ENCODE measurements at places on chromosomes 6 and 20. TPM values are rescaled to one million over a fixed set of nuclear protein-coding genes. Genes with fewer than 3 reads are reported as not detected.

GRCh38 chr6:46757214-46757596 lies 10.5 kb downstream of the ANKRD66 start:
- no peak for DNase-seq

DNA sequence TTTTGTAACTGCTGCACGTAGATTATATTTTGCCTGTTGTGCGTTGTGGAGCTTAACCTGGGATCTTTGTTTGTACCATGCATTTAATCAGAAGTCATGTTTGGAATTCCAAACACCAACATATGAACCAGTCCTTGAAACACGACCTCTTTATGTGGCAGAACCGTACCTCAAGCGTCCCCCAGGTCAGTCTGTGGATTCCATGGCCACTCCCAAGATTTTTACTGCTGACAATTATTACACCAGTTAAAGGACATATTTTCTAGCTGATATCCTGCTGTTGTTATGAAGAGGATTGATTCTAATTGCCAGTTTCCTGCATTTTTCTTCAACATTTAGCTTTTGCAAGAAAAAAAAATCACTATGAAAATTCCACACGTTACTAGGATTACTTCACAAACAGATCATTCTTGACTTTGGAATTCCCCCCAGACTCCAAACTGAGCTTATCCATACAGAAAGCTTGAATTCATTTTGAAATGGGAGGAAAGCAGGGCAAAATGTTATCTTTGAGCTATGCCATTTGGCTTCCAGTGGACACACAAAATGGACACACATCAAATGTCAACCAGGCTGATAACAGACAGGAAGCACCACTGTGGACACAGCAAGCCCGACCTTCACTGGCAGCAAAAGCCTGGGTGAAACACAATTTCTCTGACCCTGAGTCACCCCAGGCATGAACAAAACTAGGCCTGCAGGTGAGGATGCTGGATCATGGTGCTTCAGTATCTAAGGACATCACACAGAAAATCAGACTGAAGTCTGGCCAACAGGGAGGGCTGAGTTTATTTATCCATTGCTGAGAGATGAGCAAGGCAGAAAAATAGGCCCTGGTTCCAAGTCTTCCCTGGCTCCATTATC lies 542.9 kb upstream of the JAG1 start:
- DNase-seq = no peak

DNA sequence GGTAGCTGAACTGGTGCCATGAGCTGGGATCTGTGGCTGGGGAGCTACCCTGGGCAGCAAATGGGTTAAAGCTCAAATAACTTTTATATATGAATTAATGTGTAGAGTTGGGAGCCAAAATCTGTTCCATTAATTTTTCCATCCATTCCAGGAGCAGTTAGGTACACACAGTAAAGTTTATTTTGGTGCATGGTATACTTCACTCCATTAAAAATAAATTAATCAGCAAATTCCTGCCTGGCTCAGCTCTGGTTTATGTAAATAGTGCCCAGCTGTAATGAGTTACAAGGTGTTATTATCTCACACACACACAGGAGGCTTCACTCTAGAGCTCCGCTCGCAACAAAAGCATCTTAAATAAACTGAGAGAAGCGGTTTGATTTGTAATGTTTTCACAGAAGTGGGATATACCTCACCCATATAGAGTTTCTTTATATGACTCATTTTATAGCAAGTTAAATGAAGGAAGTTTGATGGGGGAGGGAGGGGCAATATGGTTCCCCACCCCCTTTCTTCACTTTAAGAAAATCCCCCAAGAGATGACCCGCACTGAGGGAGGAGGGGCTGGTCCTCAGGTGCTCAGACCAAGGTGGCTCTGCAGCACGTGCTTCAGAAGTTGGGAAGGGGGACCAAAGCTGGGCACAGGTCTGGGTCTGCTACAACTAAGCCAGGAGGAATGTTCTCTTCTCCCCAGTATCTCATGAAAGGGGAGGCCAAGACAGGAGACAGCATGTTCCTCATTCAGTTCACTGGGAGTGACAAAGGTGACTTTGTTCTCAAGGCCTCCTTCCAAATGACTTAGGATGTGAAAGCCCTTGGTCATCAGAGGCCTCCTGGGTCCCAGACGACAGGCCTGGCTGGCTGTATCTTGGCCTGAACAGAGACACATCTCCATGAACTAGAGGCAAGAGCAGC lies 10.5 kb upstream of the FAM83C start:
- DNase-seq = no peak

DNA sequence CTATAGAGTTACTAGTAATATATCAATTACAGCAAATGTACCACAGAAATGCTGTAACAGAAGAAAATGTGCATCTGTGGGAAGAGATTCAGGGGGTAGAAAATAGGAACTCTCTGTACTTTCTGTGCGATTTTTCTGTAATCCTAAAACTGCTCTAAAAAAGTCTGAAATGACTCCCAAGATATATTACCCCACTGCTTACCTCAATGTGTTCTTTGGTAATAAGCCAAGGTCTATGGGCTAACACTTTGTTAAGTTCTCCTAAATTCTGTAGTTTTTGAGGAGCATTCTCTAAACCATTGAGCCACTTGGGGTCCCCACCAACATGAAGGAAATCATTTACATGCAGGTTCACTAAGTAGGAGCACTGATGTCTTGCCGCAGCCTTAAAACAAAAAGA lies 94.4 kb downstream of the SESN1 start:
- no peak for DNase-seq

DNA sequence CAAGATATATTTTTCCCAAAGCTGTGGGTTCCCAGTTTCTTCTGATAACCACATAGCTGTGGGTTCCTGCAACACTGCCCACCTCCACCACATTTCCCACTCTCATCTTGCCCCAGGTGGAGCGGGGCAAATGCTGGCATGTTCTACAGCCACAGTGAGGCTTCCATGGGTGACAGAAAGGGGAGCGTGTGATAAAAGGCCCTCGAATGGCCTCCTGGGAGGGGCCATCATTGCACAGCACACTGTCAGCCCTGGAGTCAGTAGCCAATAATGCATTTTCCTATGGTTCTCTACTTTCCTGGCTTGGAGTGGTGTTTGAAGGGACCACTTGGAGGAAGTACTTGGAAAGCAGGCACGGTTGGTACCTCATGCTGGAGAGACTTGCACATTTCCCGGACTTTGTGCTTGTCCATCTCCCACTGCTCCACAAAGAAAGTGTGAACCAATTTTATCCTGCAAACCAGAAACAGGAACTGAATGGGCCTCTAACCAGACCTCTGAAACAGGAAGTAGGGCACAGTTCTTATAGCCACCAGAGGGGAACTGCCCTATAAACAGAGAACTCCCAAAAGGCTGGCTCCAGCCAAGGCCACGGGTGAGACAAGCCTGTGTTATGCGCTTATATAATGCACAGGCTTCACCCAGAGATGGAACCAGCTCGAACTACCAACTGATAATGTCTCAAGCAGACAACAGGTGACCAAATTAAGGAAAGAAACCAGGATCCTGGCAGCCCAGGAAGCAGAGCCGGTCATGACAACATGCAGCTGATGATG lies 8.6 kb downstream of the MAP3K5 start:
- DNase-seq = no peak

DNA sequence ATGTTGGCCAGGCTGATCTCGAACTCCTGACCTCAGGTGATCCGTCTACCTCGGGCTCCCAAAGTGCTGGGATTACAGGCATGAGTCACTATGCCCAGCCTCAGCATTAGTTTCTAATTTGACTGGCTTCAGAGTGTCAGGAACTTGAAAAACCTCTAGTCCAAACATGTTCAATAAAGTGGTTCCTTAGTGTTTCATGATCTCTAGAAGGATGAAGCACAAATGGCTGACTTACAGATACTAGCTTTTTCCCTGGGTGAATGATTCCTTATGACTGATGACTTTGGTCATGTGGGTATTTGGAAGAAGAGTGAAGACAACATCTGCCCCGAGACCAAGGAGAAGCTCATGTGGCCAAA lies 16.4 kb downstream of the GLYATL3 start:
- DNase-seq = no peak

DNA sequence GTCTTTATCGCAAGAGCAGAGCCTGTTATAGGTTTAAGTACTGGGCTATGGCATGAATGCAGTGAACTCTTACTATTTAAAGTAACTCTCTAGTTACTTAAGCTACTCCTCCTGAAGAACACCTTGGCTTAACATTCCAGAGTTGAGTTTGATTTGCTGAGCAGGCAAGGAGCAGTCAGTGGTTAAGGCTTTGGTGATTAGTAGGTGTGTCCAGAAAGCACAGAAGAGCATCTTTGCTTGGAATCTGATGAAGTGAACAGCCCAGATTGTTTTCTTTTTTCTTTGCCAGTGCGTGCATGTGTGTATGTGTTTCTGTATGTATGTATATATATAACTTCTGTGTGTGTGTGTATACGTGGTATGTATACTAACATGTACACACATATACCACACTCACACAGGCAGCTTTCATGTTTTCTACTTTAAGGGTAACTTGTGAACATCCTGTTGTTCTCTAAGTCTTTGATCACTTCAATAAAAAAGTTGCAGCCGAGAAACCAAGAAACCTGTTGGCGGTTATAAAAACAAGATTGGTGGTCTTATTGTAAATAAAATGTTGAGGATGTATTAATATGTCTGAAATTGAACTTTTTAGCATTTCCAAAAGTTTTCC lies 56.2 kb upstream of the TULP4 start:
- no peak for DNase-seq

Gene PROKR2
- not detected for polyA plus RNA-seq

Gene SLCO4A1
- polyA plus RNA-seq = 9.8 TPM

DNA sequence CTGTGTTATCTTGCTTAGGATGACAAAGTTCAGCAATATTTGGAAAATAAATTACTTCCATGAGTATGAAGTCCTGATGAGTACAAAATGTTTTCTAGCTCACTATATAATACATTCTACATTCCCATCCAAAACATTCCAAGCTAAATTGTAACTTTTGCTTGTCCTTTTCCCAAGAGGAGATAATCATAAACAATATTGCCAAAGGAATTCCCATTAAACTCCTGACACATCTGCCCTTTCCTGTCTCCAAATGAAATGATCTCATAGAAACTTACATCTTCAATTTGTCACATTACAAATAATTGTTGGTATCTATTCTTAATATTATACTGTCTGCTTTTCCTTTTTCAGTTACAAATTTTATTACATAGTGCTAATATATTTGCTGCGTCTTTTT lies 20.4 kb upstream of the SENP6 start:
- DNase-seq = no peak

Gene RIMS1
- 0.18 TPM for polyA plus RNA-seq

- no peak for DNase-seq
These were observed 153.4 kb downstream of the SYNDIG1 start for GRCh38 chr20:24622856-24623255.

GRCh38 chr6:110337486-110337885 lies 20.7 kb downstream of the METTL24 start:
- DNase-seq = no peak

DNA sequence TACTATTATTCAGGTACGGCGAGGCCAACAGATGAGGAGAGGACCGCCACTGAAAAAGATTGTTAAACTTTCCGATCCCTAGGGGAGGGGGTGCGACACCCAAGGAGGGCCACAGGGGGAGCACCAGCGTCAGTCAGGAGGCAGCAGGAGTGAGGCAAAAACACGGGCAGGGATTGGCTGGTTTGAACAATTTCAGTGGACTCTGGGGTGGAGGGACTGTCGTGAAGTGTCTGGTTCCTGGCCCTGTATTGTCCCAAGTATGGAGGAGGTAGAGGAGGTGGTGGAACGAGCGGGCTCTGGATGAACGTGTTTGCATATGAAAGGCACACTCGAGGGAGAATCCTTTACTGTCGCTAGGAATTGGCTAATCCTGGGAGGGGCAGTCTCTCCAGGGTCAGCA lies 32.5 kb upstream of the MCUR1 start:
- no peak for DNase-seq

GRCh38 chr20:58271606-58272351 lies 37.7 kb upstream of the RAB22A start:
- DNase-seq = no peak

- peak; percentile 81 for DNase-seq
These were observed 111.0 kb downstream of the GJA10 start for GRCh38 chr6:90005048-90005827.

- DNase-seq = no peak
These were observed 5.4 kb downstream of the FOXF2 start for GRCh38 chr6:1394514-1395463.

- no peak for DNase-seq
These were observed at the start of gene NKAIN4 for GRCh38 chr20:63254232-63254605. Gene NKAIN4 (minus strand): TSS chr20:63254463. CDS start chr20:63254450, 13 bp downstream.

Gene FGD2
- 0.92 TPM for polyA plus RNA-seq

Gene TNFRSF6B
- 0.56 TPM for polyA plus RNA-seq

DNA sequence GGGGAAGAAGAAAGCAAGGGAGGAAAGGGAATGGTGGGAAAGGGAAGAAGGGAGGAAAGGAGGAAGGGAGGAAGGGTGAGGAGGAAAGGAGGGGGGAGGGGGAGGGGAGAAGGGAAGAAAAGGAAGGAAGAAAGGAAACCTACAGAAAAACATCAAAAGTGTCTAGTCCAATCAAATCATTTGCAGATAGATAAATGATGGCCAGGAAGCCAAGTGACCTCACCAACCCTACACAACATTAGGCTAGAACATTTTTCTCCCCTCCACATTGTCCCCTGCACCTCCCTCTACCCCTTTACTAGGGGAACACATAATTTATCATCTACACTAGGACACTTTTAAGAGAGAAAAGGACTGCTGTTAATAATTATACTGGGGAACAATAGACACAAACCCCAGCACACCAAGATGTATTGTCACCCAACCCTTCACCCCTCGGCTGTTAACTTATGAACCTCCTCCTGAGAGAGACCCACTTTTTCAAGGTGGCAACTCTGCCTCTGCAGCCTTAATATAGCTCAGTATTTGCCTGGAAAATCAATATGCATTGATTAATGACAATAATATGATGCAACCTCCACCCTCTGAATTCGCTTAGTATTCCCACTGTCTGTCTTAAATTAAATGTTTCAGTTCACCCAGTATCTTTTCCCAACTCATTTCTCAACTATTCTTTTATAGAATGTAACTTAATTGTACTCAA lies 231.2 kb downstream of the PTPRT start:
- no peak for DNase-seq

DNA sequence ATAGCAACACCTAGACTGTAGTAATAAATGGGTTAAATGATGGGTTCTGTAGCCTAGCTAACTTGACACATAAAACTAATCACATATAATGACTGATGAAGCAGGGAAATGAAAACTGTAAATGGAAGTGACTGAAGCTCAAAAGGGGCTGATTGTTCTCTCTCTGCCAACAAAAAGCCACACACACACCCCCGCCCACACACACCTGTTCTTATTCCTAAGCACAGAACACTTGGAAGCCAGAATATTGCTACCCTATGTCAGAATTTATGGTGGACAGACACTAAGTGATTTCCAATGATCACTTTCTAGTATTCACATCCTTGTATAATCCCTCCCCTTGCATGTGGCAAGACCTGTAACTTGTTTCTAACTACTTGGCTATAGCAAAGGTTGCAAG lies 603.5 kb downstream of the UTRN start:
- no peak for DNase-seq
